ENCODE measurements at places on chromosomes 16 and 17. TPM values are rescaled to one million over a fixed set of nuclear protein-coding genes. Genes with fewer than 3 reads are reported as not detected.
A peak's percentile ranks its signal among the peaks of the same experiment; 100 is the strongest.

GRCh38 chr17:54945671-54946070 is 22.8 kb downstream of the COX11 start:
- H3K36me3 ChIP-seq, result peaks cover 58% of the 10 kb centered on the region
- H3K4me1 ChIP-seq, result no peaks in the 10 kb centered on the region
- no peak overlapping the region for H3K27ac ChIP-seq
- no peaks in the 10 kb centered on the region for H3K27me3 ChIP-seq

DNA sequence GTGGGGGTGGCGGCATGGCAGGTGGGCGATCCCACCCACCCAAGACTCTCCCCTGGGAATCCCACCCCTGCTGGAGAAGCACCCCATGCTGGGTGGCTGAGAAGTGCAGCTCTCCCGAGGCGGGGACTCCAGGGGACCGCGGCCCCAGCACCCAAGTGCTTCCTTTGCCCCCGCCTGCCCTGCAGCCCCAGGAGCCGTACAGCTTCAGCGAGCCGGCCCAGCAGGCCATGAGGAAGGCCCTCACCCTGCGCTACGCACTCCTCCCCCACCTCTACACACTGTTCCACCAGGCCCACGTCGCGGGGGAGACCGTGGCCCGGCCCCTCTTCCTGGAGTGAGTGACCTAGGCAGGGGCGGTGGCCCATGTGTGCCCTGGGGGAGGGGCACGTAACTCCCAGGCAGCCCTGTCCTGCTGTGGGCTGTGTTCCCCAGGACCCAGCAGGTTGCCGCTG is 11.7 kb downstream of the GAA start:
- DNase-seq, result no peak
- peaks cover 11% of the 10 kb centered on the region for H3K36me3 ChIP-seq
- no peak overlapping the region for H3K4me3 ChIP-seq
- H3K4me1 ChIP-seq, result no peaks in the 10 kb centered on the region
- H3K27me3 ChIP-seq, result no peaks in the 10 kb centered on the region

- H3K36me3 ChIP-seq, result no peaks in the 10 kb centered on the region
- H3K27me3 ChIP-seq, result no peaks in the 10 kb centered on the region
- no peak overlapping the region for H3K4me3 ChIP-seq
- H3K4me1 ChIP-seq, result no peaks in the 10 kb centered on the region
- H3K27ac ChIP-seq, result no peak overlapping the region
These were observed 2.4 kb upstream of the PERCC1 start for GRCh38 chr16:1428511-1428910.

DNA sequence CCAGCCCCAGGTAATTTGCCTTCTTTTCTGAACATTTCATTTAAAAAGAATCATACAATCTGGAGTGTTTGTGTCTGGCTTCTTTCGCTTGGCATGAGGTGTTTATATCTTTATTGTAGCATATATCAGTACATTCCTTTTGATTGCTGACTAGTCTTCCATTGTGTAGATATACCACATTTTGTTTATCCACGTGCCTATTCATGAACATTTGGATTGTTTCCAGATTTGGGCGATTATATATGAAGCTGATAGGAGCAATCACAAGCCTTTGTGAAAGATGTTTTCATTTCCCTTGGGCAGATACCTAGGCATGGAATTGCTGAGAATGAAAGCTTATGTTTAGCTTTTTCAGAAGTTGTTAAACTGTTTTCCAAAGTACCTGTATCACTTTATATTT is 120.3 kb downstream of the AATF start:
- no peak overlapping the region for H3K27ac ChIP-seq
- no peaks in the 10 kb centered on the region for H3K36me3 ChIP-seq
- no peak for DNase-seq
- no peaks in the 10 kb centered on the region for H3K27me3 ChIP-seq
- no peaks in the 10 kb centered on the region for H3K4me1 ChIP-seq

DNA sequence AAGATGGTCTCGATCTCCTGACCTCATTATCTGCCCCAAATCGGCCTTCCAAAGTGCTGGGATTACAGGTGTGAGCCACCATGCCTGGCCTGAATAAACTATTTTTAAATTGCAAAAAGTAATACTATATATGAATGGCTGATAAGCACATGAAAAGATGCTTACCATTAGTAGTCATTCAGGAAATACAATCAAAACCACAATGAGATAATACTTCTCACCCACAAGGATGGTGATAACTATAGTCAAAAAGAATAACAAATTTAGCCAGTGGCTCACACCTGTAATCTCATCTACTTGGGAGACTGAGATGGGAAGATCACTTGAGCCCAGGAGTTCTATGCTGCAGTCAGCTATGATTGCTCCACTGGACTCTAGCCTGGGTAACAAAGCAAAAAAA is 2.4 kb upstream of the TACO1 start:
- DNase-seq, result no peak
- H3K4me3 ChIP-seq, result no peak overlapping the region
- no peak overlapping the region for H3K27ac ChIP-seq
- H3K27me3 ChIP-seq, result no peaks in the 10 kb centered on the region
- H3K4me1 ChIP-seq, result 0 out of 2 replicates have a peak, but pooled peaks cover 6% of the 10 kb centered on the region

GRCh38 chr16:25063102-25063501 is 47.9 kb upstream of the ARHGAP17 start:
- no peak for DNase-seq
- no peak overlapping the region for H3K27ac ChIP-seq
- peaks cover 9% of the 10 kb centered on the region for H3K4me1 ChIP-seq
- no peak overlapping the region for H3K4me3 ChIP-seq
- no peaks in the 10 kb centered on the region for H3K27me3 ChIP-seq

DNA sequence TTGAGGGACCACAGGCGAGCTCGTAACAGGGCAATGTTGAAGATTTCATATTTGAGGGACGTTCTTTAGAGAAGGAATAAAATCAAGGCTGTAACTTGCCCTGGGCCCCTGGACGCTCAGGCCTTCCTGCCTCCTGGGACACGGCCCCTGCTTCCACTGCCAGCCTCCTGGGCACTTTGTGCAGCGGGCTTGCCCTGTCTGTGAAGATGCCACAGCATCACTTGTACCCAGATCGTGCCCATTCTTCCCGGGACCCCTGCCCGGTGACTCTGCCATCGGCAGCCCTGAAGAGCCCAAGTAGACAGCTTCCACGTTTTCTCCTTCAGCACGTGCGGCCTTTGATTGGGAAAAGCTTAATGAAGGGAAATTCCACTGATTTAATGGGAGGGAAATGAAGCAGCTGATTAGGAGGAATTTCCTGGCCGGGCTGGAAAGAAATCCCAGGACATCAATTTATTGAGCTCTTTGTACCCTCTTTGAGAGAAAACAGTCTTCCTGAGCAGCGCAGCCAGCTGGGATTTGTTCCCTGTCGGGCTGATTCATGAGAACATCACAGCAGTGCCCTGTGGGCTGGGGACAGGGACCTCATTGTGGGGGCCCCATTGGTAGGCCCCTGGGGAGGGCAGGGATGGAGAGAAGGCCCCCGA is 71.5 kb downstream of the CRISPLD2 start:
- H3K27me3 ChIP-seq, result no peaks in the 10 kb centered on the region
- no peak overlapping the region for H3K27ac ChIP-seq
- H3K4me3 ChIP-seq, result no peak overlapping the region
- no peaks in the 10 kb centered on the region for H3K36me3 ChIP-seq

- no peaks in the 10 kb centered on the region for H3K27me3 ChIP-seq
- H3K27ac ChIP-seq, result no peak overlapping the region
- no peaks in the 10 kb centered on the region for H3K36me3 ChIP-seq
- H3K4me1 ChIP-seq, result no peaks in the 10 kb centered on the region
These were observed 43.5 kb downstream of the SCPEP1 start for GRCh38 chr17:57021226-57021940.

DNA sequence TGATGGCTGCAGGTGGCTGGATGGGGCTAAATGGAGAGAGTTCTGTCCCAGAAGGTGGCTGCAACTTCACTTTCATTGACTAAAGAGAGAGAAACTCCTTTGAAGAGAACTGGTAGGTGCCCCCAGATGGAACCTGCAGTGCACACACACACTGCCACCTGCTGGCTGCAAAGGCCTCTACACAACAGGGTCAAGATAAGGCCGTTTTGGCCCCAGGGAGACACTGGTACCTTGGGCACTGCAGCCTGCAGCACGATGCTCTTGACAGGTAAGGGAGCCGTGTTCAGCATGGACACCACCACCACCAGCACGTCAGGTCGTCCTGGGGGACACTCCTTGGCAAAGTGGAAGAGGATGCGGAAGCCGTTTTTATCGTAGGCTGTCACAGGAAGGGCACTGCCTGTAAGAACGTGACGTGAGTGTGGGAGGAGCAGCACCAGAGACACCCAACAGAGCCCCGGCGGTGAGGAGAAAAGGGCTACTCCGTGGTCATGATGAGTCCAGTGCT is 22.7 kb downstream of the GGA3 start:
- H3K27me3 ChIP-seq, result no peaks in the 10 kb centered on the region
- no peak overlapping the region for H3K4me3 ChIP-seq
- peaks cover 46% of the 10 kb centered on the region for H3K36me3 ChIP-seq
- DNase-seq, result peak; percentile 90
- no peak overlapping the region for H3K27ac ChIP-seq

DNA sequence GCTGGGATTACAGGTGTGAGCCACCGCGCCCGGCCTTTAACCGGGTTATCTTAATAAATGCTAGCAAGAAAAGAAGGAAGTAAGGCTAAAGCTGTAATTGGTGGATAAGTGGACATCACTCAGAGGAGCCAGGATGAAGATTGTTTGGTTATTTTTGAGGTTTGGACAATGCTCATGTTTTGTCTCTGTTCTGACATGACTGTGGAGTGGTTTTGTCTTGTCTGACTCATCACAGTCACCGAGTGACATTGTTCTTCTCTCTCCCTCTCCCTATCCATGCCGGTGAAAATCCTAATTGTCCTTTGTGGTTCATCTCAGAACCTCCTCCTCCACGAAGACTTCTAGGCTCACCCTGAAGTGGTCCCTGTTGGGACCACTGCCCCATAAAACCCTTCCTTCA is 23.5 kb upstream of the GRIN2A start:
- H3K27ac ChIP-seq, result no peak overlapping the region
- H3K36me3 ChIP-seq, result no peaks in the 10 kb centered on the region
- no peak overlapping the region for H3K4me3 ChIP-seq
- no peaks in the 10 kb centered on the region for H3K4me1 ChIP-seq

DNA sequence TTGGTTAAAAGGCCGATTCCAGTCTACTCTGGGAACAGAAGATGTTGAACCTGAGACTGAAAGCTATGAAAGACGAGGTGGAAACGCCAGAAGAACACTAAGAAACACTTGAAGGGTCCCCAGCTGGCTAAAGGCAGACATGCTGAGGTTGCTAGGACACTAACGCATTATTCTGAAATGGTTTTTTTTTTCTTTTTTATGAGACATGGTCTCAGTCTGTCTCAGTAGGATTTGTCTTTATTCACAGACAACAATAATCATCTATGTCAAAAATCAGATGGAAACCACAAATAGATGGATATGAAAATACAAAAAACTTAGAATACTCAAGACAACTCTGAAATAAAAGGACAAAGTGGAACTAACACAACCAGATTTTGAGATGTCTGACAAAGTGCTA is 35.0 kb upstream of the RASD1 start:
- no peaks in the 10 kb centered on the region for H3K36me3 ChIP-seq
- H3K27ac ChIP-seq, result no peak overlapping the region
- H3K4me3 ChIP-seq, result no peak overlapping the region
- peaks cover 8% of the 10 kb centered on the region for H3K4me1 ChIP-seq
- H3K27me3 ChIP-seq, result no peaks in the 10 kb centered on the region

- DNase-seq, result no peak
- H3K4me1 ChIP-seq, result no peaks in the 10 kb centered on the region
- H3K27ac ChIP-seq, result no peak within 1 kb of the TSS
- no peaks in the 10 kb centered on the region for H3K27me3 ChIP-seq
- H3K4me3 ChIP-seq, result no peak within 1 kb of the TSS
- no peaks in the 10 kb centered on the region for H3K36me3 ChIP-seq
These were observed at the start of gene CLDN9 for GRCh38 chr16:3012828-3013420. Gene CLDN9, plus strand, starts transcription at chr16:3012923. Its CDS starts 440 bp downstream, at chr16:3013363.

DNA sequence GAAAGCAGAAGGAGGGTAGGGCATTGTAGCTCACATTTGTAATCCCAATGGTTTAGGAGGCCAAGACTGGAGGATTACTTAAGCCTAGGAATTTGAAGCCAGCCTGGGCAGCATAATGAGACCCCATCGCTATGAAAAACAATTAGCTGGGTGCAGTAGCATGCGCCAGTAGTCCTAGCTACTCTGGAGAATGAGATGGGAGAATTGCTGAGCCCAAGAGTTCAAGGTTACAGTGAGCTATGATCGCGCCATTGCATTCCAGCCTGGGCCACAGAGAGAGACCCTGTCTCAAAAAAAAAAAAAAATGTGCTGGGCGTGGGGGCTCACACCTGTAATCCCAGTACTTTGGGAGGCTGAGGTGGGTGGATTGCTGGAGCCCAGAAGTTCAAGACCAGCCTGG is 5.0 kb downstream of the ATF7IP2 start:
- H3K36me3 ChIP-seq, result no peaks in the 10 kb centered on the region
- DNase-seq, result no peak
- no peaks in the 10 kb centered on the region for H3K4me1 ChIP-seq
- no peak overlapping the region for H3K27ac ChIP-seq

DNA sequence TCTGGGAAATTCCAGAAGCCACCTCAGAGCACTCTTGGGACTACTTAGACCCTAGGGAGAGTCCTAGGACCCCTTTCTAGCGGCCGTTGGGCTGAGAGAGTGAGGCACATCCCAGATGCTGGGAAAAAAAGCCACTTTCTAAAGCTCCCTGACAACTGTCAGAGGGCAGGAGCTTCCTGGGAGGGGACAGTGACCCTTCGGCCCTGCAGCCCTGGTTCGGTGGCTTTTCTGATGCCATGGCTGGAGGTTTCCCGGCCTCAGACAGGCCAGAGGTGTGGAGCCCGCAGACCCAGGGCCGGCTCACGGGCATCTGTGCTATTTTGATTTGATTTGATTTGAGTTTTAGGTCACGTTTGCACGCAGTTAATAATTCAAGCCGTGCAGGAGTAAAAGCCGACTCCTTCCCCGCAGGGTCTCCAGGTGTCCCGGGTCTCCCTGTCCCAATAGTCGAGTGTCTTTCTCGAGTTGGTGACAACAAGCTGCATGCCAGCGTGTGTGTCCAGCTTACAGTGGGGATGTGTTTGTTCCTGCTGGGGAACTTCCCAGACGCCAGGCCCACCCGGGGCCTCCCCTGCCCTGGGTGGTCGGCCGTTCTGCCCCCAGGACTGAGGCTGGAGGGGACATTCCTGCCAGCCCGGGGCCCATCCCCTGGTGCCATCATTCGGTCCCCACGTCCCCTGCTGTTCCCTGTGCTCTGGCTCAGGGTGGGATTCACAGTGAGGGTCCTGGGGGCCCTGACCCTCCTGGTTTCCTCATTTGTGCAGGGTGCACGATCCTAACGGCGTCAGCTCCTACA is 1.0 kb upstream of the CBFA2T3 start:
- H3K27me3 ChIP-seq, result peaks cover 21% of the 10 kb centered on the region
- no peaks in the 10 kb centered on the region for H3K4me1 ChIP-seq
- no peak for DNase-seq
- no peak overlapping the region for H3K4me3 ChIP-seq

- peaks cover 19% of the 10 kb centered on the region for H3K36me3 ChIP-seq
- H3K27me3 ChIP-seq, result no peaks in the 10 kb centered on the region
- H3K4me1 ChIP-seq, result no peaks in the 10 kb centered on the region
- no peak overlapping the region for H3K4me3 ChIP-seq
- H3K27ac ChIP-seq, result no peak overlapping the region
These were observed 18.6 kb downstream of the RAD51C start for GRCh38 chr17:58710948-58711552.

The OGFOD1 gene
- polyA plus RNA-seq, result 29.9 TPM

The C1QTNF1 gene
- polyA plus RNA-seq, result 11.6 TPM

The MFSD6L gene
- polyA plus RNA-seq, result not detected

The KRTAP4-6 gene
- not detected for polyA plus RNA-seq

The NACA2 gene
- not detected for polyA plus RNA-seq

The ENPP7 gene
- not detected for polyA plus RNA-seq

The BRIP1 gene
- polyA plus RNA-seq, result 2.2 TPM

The TM4SF5 gene
- polyA plus RNA-seq, result not detected

The GNG13 gene
- polyA plus RNA-seq, result not detected

The TBC1D3C gene
- not detected for polyA plus RNA-seq

The CSF3 gene
- polyA plus RNA-seq, result not detected

Data from SK-N-SH (cell line).